ENCODE measurements at places on chromosomes 1 and 21. TPM values are rescaled to one million over a fixed set of nuclear protein-coding genes. Genes with fewer than 3 reads are reported as not detected.

RNPC3 gene
- total RNA-seq = 3.8 TPM

TNFRSF4 gene
- total RNA-seq = not detected

MROH9 gene
- not detected for total RNA-seq

CNR2 gene
- total RNA-seq = not detected

TCHH gene
- not detected for total RNA-seq

Measured in IMR-90 (cell line).